ENCODE measurements at places on chromosomes 2 and 18. TPM values are rescaled to one million over a fixed set of nuclear protein-coding genes. Genes with fewer than 3 reads are reported as not detected.

DNA sequence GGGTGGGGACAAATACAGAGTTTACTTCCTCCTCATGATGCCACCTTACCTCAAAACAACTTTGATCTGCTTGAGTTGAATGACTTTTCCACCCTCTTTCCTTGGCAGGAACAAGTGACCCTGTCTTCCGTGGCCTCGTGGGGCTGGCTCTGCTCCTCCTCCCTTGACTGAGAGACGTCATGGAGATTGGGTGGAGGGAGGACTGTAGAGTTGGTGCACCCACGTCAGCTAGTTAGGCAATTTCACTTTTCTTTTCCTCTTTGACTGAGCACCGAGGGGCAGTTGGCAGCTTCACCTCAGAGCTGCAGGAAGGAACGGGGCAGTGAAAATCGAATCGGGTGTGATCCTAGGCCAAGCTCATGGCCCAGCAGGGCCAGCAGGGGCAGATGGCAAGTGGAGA lies at the start of gene SP140:
SP140 (plus strand) TSS at position 251 of the 400 bp plus-strand sequence; CDS start at position 360, 109 bp downstream.
- DNase-seq = peak; percentile 28

Gene CD226
- total RNA-seq = 3.0 TPM

- DNase-seq = peak; percentile 86
Measured at GRCh38 chr2:172931918-172932520, 143.6 kb upstream of the MAP3K20 start.

DNA sequence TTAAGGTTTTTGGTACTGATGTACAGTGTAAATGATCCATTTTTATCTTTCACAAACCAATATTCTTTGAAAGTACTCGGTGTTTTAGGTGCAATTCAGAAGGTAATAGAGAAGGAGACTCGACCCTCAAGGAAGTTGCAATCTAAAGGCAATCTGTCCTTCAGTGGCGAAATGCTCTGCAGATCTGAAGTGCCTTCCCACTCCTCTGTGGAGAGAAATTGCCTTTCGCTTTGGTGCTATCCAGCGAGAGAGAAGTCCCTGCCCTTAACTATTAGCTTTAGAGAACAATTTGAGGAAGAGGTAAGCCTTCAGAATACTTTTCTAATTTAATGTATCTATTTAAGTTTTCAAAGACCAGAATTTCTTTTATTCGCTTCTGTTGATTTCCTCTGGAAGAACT lies 371.8 kb upstream of the FANCL start:
- DNase-seq = no peak

GRCh38 chr2:179311101-179311500 lies 46.5 kb upstream of the SESTD1 start:
- DNase-seq = no peak

DNA sequence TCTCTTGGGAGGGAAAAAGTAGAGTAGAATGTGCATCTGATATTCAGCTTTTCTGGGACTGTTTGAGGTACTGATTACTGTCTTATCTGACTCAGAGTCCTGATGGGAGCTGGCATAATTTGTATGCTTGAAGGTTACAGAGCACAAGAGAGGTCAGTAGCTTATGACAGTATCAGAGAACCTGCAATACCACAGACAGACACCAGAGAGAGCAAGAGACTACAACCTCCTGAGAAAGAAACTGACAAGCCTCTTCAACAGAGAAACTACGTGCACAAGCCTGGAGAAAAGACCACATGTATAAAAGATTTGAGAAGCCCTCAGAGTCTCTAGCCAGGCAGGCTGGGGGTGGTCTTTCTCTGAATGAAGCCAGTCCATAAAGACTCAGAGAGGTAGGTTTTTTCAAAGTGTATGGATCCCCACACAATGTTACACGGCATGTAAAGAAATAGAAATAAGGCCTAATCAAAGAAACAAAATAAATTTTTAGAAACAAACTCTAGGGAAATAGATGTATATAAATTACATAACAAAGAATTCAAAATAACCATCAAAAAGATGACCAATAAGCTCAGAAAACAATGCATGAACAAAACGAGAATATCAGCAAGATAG lies 568.3 kb downstream of the LRRTM4 start:
- peak; percentile 73 for DNase-seq

Gene CDH7
- 1.2 TPM for total RNA-seq

Gene FBXO41
- 11.1 TPM for total RNA-seq

Gene GCG
- not detected for total RNA-seq

Gene ABCG5
- not detected for total RNA-seq

- no peak for DNase-seq
Measured at GRCh38 chr2:188773075-188773474, 201.1 kb upstream of the COL3A1 start.

Gene MEP1B
- total RNA-seq = 0.19 TPM

- DNase-seq = no peak
Measured at GRCh38 chr2:28976584-28976983, 4.5 kb upstream of the TOGARAM2 start.

DNA sequence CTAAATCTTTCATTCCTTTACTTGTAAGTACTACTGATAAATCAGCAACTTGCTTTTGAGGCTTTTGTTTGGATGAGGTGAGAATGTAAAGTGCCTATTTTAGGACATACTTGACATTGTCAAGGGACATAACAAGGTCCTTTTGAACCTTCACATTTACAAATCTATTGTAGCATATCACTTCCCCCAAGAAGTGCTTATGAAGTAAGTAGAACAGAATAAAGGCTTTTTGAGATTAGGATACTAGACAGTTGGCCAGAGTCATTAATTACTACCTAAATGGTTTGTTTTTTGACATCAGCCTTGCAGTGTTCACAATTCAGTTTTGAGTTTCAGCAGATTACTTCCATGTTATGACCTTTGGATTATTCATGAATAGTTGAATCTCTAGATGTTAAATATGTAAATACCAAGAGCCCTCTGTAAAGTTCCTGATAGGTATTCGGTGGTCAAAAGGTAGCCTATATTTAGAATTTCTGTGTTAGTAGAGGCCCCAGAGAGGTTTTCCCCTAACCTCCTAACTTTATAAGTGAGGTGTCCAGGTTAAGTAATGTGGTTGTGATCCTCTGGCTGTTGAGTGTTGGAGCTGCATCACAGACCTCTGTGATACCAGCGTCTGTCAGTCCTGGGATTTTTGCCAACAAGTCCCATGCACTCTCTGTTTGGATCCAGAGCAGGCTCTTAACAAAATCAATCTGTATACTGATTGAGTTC lies 67.2 kb downstream of the LCLAT1 start:
- DNase-seq = no peak

- DNase-seq = no peak
Measured at GRCh38 chr2:5696404-5696944, 4.3 kb downstream of the SOX11 start.

Gene TMEM37
- 7.0 TPM for total RNA-seq

GRCh38 chr18:54878159-54878622 lies 49.9 kb downstream of the RAB27B start:
- DNase-seq = no peak

- DNase-seq = no peak
Measured at GRCh38 chr18:50358844-50359243, 16.0 kb upstream of the SKA1 start.

DNA sequence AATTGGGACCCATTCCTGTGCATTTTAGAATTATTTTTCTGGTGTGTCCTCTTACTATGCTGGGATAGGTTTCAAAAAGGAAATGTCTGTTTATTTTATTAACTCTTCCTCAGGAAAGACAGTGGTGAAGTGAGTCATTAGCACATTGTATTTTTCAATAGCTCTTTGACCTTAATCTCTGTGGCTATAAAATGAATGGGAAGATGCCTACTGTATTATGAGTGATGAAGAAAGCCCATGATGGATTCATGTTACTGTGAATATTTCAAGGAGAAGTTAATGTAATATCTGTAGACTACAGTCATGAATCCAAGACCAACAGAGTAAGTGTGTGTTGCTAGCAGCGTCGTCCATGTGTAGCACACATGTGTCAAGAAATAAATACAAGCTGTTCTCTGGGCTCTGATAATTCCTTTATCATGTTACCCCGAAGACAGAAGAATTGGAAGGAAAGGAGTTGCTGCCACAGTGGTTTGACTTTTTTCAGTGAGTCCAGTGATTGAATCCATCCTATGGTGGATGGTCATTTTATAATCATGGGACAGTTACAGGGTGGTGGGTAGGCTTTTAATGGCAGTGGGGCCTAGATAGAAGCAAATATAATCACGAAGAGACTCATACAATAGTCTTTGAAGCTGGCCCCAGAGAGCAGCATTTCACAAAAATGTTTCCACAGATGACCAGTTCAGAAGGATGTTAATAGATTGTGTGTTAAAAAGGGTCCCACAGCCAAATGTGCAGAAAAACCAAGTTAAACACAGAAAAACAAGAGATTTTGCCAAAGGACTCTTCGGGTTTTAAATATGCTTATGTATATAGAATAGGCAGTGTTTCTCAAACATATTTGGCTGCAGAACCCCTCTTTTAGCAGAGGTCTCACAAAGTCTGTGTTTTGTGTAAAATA lies 239.7 kb upstream of the RASGRP3 start:
- DNase-seq = no peak

GRCh38 chr2:53230691-53231090 lies 536.9 kb upstream of the CHAC2 start:
- no peak for DNase-seq

Gene LYPD6
- 6.8 TPM for total RNA-seq

Gene DPYSL5
- 5.5 TPM for total RNA-seq

Gene PAX8
- 4.7 TPM for total RNA-seq
